ENCODE measurements at places on chromosomes 1 and 21.

GRCh38 chr1:164562947-164563520 is 4.0 kb downstream of the PBX1 start:
- no peak for DNase-seq

GRCh38 chr21:46393451-46393940 is 65.2 kb upstream of the DIP2A start:
- no peak for DNase-seq

DNA sequence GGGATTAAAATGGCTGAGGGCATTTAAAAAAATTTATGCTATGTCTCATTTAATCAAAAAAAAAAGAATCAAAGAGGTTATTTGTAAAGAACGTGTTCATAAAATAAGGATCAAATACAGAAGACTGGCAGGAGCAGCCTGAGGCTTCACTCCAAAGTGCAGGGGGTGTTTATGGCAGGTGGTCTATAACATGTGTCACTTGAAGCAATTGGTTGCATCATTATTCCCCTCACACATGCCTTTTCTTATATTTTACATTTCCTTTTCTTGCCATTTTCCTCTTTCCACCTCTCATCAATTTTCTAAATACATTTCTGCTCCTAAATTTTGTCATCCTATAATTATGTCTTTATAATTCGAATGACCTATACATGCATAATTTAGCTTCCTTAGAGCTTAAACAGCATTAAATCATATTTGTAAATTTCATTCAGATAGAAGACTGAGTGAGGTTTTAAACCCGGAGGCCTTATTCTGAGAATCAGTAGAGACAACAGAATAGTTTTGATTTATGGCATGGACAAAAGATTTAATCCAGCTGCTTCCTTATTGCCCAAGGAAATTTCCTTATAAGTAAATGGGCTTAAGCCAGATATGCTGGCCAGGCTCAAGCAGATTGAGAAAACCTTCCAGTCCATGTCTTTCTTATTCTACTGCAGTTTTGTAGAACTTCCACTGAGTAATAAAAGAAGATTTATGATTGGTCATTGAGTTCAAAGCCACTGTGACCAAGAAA is 322.8 kb downstream of the TGFB2 start:
- no peak for DNase-seq

DNA sequence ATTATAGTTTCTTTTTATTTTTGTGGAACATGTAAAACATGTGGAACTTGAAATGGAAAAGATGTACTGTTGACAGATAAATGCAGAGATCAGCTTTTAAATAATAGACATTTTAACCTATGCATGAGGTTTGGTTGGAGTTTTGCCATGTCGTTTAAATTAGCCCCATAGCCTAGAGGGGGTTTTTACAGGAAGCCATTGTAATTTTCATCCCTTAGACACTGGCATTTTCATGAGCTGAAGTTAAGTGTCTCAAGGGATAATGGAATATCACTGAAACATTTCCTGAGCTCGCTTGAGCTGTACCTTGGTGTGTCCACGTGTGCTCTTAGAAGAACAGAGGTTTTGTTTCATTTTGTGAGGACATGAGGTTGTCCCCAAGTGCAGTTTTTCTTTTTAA is 54.2 kb downstream of the HMCN1 start:
- no peak for DNase-seq

DNA sequence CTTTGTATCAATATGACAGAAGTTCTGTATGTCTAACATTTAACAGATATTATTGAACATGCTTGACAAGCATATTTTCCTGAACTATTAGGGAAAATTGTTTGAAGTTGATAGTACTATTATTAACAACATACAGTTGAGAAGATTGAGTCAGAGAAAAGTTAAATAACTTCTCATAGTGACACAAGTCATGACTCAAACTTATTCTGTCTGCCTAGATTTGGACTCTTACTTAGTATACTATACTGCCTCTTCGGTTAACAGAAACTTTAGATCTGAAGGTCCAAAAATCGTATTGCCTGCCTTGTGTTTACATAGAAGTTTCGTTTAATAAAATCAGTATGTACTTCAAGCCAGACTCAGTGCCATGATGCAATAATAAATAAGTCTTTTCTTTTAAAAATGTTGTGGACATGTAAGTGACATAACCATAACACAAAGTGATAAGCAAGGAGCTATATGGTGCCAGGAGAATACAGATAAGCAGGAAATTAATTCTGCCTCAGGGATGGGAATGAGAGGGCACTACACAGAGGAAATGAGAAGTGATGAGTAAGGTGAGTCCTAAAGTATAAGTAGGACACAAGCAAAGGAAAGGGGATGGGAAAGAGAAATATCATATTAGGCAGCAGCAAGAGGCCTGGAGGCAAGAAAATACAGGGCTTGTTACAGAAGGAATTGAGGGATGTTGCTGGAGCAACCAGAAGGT is 48.1 kb downstream of the LHX9 start:
- no peak for DNase-seq

- no peak for DNase-seq
Measured at GRCh38 chr21:32382108-32382644, 10.6 kb downstream of the URB1 start.

DNA sequence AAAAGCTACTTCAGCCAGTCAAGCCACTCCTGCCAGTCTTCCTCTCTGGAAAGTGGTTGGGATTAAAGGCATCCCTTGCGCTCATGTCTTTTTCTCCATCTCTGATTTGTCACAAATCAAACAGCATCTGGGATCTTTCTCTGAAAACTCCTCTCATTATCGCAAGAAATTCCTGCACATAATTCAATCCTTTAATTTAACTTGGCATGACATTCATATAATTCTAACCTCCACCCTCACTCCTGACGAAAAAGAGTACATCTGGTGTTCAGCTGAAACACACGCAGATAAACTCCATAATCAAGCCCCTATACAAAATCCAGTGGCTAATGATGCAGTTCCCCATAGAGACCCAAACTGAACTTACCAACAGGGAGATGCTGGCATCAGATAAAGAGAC is 19.4 kb upstream of the SLC2A5 start:
- no peak for DNase-seq

GRCh38 chr21:26095131-26095530 is 75.4 kb downstream of the APP start:
- DNase-seq = no peak

DNA sequence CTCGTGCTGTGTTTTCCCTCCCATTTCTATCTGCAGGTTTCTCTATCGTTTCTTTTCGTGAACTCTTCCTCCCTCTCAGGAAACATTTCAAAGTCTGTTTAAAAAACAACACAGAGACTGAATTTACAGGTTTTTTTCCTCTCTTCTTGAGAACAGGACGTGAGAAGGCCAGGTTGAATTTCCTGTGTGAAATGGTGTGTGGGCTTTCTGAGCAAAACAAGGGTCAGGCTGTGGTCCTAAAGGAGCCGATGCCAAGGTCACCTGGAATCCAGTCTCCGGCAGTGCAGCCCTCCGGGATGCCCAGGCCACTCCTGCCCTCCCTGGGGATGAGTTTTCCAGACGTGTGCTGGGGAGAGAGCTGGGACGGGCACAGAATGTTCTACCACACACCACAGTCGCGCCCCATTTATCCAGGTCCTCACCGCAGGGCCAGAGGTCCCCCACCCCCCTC is 62.7 kb upstream of the RUNX3 start:
- no peak for DNase-seq

DNA sequence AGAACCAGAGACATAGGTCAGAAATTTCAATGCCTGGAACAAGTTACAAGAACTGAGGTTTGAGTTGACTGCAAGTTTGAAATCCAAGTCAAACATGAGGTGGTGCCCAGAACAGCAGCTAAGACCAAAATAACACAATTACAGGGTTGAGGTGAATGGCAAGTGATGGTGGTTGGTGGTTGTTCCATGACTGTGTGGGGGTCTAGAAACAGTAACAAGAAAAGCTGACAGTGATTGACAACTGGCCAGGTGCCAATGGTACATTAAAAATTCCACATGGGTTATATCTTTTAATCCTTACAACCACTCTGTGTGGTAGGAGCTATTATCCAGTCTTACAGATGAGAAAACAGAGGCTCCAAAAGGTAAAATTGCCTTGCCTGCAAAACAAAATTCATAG is 32.0 kb downstream of the RIMS3 start:
- no peak for DNase-seq

DNA sequence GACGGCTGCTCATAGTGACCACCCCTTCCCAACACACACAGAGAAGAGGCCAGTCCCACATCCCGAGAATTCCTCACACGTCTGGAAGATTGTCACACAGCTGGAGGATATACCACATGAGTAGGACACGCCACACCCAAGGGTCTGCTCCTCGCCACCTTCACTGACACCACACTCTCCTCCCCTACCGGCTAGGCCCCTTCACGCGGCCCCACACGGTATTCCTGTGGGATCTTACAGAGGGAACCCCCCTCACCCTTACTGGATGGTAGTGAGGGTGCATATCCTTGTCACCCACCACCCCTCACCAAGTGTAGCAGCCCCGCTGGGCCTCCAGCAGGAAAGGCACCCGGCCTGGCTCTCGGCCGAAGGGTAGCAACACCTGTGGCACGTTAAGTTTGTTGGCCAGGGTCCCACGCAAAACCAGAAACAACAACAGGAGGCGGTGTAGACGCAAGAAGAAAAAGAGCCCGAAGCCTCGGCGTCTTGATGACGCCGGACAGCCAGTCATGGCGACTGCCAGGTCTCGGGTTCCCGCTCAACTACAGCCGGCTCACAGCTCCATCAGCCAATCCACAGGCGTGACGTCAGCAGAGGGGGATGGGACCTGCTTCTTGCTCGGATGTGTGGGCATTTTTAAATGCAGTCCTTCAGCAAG is at the start of gene NUP210L:
Gene NUP210L, minus strand, starts transcription at position 540 of the 658 bp plus-strand sequence.
- DNase-seq = no peak

DNA sequence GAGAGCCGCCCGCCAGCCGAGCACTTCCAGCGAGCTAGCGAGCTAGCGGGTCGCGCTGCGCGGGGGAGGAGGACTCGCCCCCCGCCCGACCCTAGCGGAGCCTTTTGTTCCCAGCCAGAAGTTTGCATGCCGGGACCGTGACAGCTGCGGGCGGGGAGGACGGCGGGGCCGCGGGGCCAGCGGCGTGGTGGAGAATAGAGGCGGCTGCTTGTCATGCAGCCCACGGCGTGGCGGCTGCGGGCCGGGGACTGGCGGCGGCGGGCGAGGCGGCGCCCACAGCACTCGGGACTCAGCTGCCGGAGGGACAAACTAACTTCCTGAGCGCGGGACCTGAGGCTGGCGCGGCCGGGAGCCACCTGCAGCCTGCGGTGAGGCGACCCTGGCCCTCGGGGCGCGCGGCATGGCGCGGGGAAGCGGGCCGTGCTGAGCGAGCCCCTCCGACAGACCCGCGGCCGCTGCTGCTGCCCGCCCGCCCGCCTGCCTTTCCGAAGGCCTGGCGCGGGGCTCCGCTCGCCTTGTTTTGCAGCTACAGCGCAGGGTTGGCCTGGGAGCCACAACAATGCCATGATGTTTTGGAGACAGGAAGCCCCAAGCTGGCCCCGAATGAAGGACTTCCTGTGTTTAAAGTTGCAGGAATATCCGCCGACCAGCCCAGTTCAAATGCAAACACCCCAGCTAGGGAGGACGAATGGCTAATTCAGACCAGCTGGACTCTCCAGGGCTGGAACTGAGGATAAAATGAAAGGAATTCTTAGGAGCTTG is 82.2 kb upstream of the BMP8A start:
- DNase-seq = peak; percentile 23

DNA sequence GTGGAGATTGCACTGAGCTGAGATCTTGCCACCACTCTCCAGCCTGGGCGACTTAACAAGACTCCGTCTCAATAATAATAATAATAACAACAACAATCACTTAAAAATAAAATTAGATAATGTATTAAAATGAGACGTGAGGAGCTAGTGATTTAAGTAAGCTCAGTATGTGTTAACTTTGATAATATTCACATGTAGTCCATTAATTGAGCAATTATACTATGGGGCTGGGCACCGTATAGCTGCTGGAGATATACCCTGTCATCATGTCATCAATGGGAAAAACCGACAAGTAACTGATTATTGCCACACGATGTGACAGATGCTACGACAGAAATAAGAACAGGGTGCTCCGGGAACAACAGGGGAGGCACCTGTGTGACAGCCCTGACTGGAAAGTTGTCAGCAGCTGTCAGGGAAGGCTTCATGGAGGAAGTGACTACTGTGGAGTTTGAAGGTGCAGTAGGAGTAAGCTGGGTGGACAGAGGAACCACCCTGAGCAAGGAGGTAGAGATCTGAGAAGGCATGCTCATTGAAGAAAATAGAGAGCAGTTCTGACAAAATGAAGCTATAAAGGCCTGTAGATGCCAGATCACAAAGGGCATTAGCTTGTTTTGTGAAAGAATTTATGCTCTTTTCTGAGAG is 924 bp upstream of the CAMSAP2 start:
- DNase-seq = peak; percentile 14

- peak; percentile 88 for DNase-seq
Measured at GRCh38 chr1:101236516-101237228, at the start of gene S1PR1. TSS of gene S1PR1 (plus strand) at chr1:101237019. CDS start at chr1:101238985, 1,966 bp downstream.

DNA sequence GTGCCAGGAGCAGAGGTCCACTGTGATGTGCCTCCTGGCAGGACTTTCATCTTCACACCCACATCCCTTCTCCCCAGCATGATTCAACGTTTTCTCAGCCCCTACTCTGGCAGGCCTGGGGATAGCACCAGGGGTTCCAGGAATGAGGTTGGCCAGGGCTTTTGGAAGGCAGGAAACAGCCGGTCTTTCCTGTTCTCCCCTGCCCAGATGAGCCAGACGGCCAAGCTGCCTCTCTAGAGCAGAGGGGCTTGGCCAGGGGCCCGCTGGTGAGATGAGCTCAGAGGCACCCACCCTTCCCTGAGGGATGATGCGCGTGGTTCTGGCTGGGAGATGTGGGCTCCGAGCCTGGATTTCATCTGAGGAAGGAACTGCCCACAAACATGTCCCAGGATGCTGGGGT is 4.3 kb upstream of the MFAP2 start:
- DNase-seq = no peak

DNA sequence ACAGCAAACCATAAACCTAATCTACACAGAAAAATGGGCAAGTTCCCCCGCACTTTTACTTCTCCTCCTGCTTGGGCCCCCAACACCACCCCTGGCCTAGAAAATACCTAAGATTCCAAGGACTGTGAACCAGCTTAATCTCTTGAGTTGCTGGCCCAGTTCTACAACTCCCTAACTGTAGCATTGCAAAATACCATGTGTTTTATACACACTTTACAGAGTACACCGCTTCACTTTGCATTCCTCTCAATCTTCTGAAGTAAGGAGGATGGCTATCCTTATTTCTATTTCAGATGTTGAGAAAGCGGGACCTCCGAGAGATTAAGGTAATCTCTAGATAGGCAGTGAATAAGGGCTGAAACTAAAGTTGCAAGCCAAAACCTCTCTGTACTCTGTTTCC is 408.3 kb upstream of the NR5A2 start:
- no peak for DNase-seq

- DNase-seq = no peak
Measured at GRCh38 chr1:223260712-223261111, 103.3 kb downstream of the SUSD4 start.

- DNase-seq = no peak
Measured at GRCh38 chr21:44727757-44728156, 16.4 kb upstream of the TSPEAR start.

All from activated CD4-positive, alpha-beta memory T cell treated with anti-CD3 and anti-CD28 coated beads for 36 hours (primary cell).